NCI-H748 treated with DMSO at 0.1 percent for 48 hours (cell line): ENCODE measurements at places on chromosomes 5 and 9.

- no peak for DNase-seq
Observed at GRCh38 chr5:137356127-137356526, 143.0 kb downstream of the SPOCK1 start.

DNA sequence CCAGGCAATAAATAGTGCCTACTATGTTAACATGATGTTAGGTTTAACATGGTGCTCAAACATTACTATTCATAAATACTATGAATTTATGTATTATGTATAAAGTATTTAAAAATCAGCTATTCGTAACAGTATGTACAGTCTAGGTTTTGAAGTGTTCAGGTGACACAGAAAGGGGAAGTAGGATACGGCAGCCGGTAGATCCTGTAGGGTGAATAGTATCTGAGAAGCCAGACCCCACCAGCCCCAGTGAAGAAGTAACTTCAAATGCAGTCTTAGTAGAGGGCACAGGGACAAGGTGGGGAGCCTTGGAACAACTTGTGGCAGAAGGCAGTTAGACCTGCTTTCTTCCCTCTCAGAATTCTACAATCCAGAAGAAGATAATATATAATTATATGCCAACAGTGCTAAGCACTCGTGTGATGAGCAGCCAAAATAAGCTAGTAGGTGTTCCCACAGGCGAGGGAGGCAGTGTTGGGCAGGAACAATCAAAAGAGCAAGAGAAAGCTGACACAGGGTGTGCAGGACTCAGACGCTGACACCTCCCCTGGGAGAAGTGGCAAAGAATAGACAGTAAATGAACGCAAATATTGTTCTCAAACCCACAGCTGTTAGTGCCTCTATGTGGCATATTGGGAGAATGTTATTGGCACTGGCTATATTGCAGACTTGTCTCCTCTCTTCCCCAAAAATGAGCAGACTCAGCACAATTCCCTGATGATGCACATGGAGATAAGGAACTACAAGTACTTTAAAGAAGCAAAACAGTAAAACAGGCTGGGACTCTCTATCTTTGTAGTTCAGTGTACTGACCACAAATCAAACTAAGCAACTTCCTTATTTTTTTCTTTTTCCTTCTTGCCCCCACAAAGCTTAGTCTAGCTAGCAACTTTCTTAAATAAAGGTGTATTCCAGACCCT is 4.6 kb downstream of the ZNF367 start:
- DNase-seq = no peak

GRCh38 chr5:161975350-161975749 is 92.2 kb upstream of the GABRG2 start:
- no peak for DNase-seq

GRCh38 chr9:5893591-5894236 is 3.0 kb downstream of the MLANA start:
- DNase-seq = peak; percentile 6

GRCh38 chr5:73652391-73652790 is 26.4 kb downstream of the ARHGEF28 start:
- DNase-seq = no peak

- DNase-seq = no peak
Observed at GRCh38 chr5:88939300-88939699, 56.3 kb upstream of the MEF2C start.

DNA sequence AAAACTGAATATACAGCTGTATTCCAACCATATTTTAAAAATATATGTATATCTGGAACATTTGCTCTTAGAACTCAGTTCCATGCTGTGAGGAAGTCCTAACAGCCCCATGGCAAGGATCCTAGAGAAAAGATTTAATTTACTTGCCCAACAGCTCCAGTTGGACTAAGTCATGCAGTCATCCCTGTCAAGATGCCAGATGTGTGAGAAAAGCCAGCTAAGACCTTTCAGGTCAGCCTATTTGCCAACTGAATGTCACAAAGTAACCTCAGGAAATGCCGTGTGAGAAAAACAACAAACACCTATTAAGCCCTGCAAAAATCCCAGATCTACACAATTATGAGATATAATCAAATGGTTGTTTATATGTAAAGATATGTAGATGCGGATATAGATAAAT is 416.3 kb downstream of the NR2F1-AS1 start:
- DNase-seq = no peak

GRCh38 chr5:116084287-116084691 is 536 bp upstream of the COMMD10 start:
- peak; percentile 50 for DNase-seq

GRCh38 chr5:58469896-58470295 is 10.0 kb upstream of the PLK2 start:
- DNase-seq = no peak

- DNase-seq = no peak
Observed at GRCh38 chr9:78566948-78567675, 270.2 kb downstream of the PSAT1 start.

DNA sequence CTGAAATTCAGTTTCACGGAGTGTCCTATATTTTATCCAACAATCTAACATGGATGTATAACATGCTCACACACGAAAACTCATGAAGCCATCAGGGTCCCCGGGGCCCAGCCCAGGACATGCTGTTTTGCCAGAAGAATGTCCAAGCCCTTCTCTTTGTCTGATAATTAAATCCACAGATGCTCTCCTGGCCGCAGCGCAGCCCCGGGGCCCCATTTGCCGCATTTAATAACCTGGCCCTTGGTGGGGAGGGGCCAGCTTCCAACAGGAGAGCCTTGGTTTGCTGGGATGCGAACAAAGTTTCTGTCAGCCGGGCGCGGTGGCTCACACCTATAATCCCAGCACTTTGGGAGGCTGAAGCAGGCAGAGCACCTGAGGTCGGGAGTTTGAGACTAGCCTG is 30.0 kb downstream of the PLPP7 start:
- no peak for DNase-seq

DNA sequence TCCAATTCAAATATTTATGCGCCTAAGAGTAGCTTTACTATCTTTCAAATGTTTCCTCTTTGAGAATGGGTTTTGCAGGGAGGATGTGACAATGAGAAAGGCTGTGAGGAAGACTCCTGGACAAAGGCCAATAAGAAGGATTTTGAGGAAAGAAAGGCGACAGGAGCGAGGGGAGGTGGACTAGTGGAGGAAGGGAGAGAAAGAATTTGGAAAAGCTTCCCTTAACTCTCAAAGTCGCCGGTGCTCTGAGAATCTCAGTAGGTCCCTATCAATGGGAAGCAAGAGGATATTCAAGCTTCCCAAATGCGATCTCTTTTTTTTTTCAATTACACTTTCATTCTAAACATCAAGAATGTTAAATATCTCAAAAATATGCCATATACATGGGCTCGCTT is 2.8 kb upstream of the CDC20B start:
- DNase-seq = no peak

GRCh38 chr9:27198190-27198589 is 89.2 kb downstream of the TEK start:
- no peak for DNase-seq

DNA sequence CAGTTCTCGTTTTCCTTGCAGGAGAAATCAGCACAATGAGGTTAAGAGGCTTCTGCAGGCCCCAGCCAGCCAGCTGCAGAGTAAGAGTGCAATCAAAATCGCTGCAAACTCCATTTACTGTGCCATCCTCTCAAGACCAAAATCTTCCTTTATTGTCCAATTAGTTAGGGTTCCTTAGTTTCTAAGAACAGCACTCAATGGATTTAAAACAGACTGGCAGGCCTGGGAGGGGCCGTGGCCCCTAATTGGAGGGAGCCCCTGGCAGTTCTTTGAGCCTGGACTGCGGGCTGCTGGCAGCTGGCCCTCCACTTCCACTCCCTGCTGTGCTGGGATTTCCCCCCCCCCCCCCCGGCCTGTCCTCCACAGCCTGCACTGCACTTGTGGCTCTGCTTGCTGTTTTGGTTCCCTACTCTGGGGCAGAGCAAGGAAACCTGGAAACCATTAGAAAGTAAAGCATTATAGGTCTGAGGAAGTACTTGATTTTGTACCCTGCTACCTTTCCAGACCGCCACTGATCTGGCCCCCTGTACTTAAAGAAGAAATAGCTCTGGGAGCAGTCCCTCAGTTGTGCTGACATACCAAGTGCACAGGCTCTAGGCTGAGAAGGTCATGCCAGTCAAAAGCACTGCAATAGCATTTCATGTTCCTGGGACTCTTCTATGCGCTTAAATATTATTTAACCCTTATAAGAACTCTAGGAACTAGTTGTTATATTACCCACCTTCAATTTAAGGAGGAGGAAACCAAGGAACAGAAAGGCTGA is 129.0 kb downstream of the APBA1 start:
- peak; percentile 25 for DNase-seq

GRCh38 chr5:158511454-158511853 is 588.3 kb downstream of the EBF1 start:
- no peak for DNase-seq

DNA sequence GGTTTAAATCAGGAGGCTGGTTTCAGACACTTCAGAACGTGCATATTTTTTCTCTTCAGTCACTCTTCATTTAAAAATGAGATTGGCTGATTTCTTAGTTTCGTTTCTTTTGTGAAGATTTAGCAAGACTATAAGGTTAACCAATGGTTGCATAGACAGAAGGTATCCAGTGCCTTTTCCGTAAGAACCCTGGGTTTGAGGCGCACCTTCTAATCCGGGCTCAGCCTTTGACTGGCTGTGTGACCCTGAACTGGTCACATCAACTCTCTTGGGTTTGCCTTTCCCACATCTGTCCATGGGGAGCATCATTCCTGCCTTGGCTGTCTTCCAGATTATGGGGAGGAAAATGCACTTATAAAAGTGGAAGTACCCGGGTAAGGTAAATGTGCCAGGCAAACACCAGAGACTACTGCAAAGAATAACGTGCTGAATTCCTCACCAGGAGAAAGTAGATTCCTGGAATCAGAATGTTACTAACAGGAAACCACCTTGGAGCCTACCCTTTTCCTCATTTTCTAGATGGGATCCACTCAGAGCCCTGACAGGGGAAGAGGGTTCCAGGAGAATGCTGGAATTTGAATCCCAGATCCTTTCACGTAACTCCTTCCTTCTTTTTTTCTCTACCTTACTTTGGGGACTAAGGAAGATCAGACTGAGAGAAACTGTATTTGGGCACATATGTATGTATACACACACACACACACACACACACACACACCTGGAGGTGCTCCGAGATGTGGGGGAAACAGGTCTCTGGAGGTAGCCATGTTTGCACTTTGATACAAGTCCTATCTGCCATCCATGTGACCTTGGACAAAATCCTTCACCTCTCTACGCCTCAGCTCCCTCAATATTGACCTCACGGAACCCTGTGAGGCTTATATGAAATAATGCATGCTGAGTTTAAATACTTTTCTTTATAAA is 6.8 kb downstream of the HAND1 start:
- no peak for DNase-seq

DNA sequence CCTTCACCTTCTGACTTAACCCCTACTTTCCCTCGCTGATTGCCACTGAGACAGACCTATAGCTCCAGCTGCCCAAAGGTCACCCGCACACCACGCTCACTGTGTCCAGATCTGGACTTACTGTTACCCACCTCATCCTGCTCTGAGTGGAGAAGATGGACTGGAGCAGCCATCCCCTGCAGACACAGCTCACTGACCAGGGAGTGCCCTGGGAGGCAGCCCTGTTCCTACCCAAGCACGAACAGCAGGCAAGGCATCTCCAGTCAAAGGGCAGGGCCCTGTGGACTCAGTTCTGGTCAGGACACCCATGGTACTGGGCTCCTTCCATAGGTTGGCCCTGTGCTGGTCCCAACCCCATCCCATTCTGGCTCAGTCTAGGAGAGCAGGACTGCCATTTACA is 9.5 kb upstream of the BARX1 start:
- no peak for DNase-seq

DNA sequence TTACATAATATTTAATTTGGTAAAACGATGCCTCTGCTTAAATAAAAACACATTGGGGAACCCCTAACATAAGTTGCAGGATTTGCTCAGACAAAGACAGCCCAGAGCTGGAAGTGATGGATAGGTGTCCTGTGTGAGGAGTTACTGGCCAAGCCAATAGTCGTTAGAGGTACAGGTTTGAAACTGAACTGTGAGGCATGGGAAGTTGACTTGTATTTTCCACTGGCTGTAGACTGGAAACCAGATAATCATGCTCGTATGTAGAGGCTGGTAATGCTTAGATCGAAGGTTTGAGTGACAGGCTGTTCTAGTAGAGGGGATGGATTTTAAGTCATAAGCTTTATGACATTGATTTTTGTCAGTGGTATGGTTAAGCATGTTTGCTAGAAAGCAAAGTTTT is 24.8 kb downstream of the TEK start:
- DNase-seq = no peak

GRCh38 chr5:83197326-83197967 is 120.1 kb downstream of the XRCC4 start:
- DNase-seq = peak; percentile 90

- DNase-seq = no peak
Observed at GRCh38 chr5:78603636-78604175, 44.9 kb downstream of the LHFPL2 start.

- DNase-seq = no peak
Observed at GRCh38 chr9:13719446-13719845, 440.0 kb upstream of the MPDZ start.

GRCh38 chr9:134282138-134282650 is 44.1 kb upstream of the RXRA start:
- no peak for DNase-seq

GRCh38 chr5:66248874-66249273 is 104.8 kb downstream of the SREK1 start:
- no peak for DNase-seq

DNA sequence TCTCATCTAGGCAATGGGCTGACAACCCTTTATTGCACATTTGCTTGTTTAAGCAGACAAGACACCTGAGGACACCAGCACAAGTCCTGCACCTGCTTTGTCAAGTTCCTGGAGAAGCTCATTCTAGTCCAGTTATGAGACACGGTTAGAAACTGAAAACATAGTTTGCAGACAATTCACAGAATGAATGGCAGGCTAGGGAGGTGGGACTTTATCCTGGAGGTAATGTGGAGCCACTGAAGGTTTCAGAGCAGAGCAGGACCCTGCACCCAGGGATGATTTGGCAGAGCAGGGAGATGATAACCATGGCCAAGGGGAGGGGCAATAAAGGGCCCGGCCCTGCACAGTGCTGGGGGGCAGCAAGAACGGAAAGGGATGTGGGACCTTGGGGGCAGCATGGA is 50.7 kb upstream of the SLC25A51 start:
- no peak for DNase-seq

GRCh38 chr9:116417464-116417863 is 263.9 kb downstream of the PAPPA start:
- no peak for DNase-seq

GRCh38 chr9:78725503-78725902 is 428.6 kb downstream of the PSAT1 start:
- no peak for DNase-seq

DNA sequence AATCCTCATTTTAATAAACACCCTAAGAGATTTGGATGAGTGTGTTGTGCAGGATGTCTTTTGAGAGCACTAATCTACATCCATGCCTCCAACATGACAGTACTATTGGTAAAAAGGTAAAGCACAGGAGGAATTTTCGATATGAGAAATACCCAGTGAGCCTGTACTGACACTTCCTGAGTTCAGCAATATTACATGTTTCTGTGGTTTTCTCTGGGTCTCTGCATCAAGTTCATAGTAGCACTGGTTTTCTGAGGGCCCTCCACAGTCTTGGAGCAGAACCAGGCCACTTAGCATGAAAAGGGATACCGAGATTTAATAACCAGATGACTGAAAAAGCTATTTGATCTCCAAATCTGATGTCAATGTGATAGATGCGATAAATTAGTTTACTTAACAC is 524.1 kb downstream of the TMEM38B start:
- DNase-seq = no peak

- DNase-seq = peak; percentile 98
Observed at GRCh38 chr5:30040488-30041118, 1152.9 kb upstream of the CDH6 start.
